Activated naive CD8-positive, alpha-beta T cell treated with anti-CD3 and anti-CD28 coated beads, Interleukin-2, amount 10 ng/mL, durations not matched to agents 7 days and 5 days (primary cell): ENCODE measurements at places on chromosomes 7 and 10. TPM values are rescaled to one million over a fixed set of nuclear protein-coding genes. Genes with fewer than 3 reads are reported as not detected.

Gene CFAP58
- total RNA-seq = 0.28 TPM

DNA sequence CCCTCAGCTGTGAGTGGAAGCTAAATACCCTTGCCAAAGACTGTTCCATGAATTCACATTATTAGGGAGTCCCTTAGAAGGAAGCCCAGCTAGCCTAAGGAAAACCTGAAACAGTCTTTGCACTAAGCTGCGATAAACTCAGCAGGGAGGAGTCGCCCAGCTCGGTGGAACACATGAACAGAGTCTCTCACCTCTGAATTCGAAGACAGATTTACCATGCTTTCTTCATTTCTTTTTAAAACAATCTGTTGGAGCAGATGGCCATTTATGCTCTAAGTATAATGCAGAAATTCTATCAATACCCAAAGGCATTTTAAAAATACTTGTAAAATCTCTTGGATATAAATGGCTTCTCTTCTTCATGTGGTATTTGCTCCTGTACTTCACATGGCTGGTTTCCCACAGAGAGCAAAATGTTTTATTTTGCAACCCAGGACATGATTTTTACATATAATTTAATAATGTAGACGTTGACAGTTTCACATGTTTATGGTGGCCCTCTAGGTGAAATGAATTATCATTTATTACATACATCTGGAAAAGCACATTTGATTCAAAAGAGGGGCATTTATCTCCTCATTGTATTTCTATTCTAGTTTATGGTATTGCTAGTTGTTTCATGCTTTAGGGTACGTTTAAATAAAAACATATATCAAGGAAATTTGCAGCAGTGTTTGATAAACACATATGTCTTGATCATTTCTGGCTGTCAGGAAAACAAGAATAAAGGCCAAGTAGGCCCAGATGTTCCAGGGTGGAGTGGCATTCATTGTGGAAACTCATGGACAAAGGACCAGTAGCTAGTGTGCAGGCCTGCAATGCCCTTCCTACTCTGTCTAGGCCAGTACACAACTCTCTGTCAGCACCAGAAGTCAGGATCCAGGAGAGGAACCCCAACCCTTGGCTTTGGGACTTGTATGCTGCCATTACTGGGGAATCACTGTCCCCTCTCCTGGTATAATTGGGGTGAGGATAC is 52.2 kb downstream of the LRGUK start:
- H3K4me3 ChIP-seq = no peak overlapping the region
- H3K27ac ChIP-seq = no peak overlapping the region
- no peaks in the 10 kb centered on the region for H3K27me3 ChIP-seq
- H3K4me1 ChIP-seq = peaks cover 4% of the 10 kb centered on the region
- H3K36me3 ChIP-seq = no peaks in the 10 kb centered on the region

- peaks cover 13% of the 10 kb centered on the region for H3K27me3 ChIP-seq
- H3K4me3 ChIP-seq = peak overlapping the region; percentile 65
- peak overlapping the region; percentile 83 for H3K27ac ChIP-seq
- no peak for DNase-seq
- H3K36me3 ChIP-seq = no peaks in the 10 kb centered on the region
These were observed 24.2 kb downstream of the PILRA start for GRCh38 chr7:100397315-100398081.

GRCh38 chr10:43623351-43623750 is 17.1 kb downstream of the ZNF485 start:
- H3K27ac ChIP-seq = peak overlapping the region; percentile 20
- no peak for DNase-seq
- H3K36me3 ChIP-seq = peaks cover 13% of the 10 kb centered on the region
- H3K27me3 ChIP-seq = no peaks in the 10 kb centered on the region

DNA sequence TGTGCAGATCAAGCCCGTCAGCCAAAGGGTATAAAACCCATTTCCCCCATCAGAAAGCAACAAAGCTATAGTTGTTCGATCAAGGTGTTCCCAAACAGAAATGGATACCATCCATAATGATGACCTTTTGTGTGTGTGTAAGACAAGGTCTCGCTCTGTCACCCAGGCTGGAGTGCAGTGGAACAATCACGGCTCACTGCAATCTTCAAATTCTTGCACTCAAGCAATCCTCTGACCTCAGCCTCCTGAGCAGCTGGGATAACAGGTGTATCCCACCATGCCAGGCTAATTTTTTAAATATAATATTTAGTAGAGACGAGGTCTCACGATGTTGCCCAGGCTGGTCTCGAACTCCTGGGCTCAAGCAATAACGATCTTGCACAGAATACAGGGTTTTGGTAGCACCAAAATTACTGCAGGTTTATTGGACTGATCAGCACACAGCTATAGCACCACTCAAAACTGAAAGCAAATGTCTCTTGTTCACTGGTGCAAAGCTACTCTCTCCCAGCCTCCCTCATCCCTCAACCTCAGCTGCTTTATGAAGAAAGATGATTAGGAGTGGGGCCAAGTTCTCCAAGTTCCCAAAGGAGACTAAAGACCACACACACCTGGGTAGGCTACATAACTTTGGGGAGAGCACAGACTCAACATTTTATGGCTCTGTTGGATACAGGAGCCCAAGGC is 80.5 kb downstream of the ABI1 start:
- no peak for DNase-seq
- peaks cover 21% of the 10 kb centered on the region for H3K36me3 ChIP-seq
- H3K27ac ChIP-seq = no peak overlapping the region

DNA sequence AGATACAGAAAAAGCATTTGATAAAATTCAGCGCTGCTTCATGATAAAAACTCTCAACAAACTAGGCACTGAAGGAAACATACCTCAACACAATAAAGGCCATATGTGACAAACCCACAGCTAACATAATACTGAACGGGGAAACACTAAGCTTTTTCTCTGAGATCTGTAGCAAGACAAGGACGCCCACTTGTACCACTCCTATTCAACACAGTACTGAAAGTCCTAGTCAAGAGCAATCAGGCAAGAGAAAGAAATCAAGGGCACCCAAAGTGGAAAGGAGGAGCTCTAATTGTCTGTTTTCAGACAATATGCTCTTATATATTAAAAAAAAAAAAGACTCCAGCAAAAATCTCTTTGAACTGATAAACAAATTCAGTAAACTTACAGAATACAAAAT is 13.3 kb downstream of the DIP2C start:
- no peak for DNase-seq
- H3K4me1 ChIP-seq = peaks cover 7% of the 10 kb centered on the region
- H3K27me3 ChIP-seq = peaks cover 2% of the 10 kb centered on the region
- H3K4me3 ChIP-seq = no peak overlapping the region
- H3K27ac ChIP-seq = no peak overlapping the region
